ENCODE measurements at places on chromosomes 16 and 17. TPM values are rescaled to one million over a fixed set of nuclear protein-coding genes. Genes with fewer than 3 reads are reported as not detected.

RASD1 gene
- 39.2 TPM for total RNA-seq

SOX9 gene
- 5.4 TPM for total RNA-seq

DNA sequence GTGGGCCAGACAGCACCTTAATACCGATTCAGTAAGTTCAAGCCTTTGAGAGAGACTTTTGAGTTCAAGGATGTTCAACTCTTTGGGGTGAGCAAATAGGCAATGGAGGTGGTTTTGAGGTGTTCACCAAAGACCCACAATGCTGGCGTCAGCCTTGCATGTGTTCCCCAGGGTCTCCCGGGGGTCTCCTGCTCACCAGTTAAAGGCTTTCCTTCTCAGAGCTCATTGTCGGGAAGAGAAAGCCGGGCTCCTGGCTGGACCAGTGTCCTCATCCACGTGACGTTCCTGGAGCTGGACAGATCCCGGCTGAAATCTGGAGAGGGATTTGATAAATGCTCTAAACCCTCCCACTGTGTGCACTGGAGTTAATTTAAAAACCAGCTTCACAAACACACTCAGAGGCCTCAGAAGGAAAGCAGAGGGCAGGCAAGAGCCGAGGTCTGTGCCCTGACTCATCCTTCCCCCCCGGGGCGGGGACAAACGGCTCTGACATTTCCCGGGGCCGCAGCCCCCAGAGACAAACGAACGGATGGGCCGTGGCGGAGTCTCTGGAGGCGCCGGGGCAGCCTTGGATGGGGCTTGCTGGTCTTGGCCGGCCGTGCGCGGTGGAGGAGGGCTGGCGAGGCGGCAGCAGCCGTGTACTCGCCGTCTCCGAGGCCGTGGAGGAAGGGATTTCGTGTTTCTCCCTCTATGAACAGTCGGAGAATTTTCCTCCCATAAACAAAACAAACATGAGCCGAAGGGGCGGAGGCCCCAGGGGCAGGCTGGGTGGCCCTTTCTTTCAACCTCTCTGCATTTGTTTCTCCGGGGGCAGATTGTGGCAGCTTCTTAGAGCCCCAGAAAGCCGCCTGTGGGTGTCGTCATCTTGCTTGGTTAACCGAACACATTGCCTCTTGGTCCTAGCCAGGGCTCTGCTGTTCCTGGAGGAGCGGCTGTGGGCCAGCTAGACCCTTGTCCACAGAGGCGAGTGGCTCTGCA, 94.2 kb downstream of the NTN1 start:
- DNase-seq: peak; percentile 64

DNA sequence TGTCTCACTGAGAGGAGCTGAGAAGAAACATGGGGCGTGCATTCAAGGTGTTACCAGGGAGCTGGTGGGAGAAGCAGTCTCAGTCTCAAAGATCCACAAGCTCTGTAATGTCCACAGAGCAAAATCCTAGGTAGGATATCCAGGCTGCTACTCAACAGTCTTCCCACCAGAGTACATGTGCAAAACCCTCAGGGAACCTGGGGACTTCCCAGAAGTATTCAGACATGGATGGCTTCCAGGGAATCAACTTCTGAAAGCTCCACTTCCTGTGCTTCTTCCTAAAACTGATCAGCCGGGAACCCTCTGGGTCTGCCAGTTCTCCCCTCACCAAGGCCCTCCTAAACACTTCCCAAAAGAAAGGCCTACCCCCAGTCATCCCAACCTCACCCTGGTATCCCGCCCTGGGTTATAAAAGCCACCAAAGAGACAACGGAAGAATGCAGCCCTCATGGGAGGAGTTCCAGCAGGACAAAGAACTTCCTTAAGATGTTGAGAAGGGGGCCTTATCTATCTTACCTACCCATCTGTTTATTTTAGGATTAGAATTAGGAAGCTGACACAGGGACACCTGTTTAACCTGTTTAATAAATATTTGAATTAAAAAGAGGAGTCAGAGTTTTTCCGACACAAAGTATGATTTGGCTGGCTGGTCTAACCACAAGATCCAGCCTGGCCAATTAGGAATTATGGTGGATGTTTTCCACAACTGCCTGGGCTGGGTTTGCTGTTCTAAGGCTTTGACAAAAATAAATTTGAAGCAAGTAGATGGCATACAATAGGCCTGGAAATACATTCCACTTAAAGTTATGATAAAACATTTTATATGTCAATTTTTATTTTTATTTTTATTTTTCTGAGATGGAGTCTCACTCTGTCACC, 37.0 kb downstream of the CUEDC1 start:
- no peak for DNase-seq

DNA sequence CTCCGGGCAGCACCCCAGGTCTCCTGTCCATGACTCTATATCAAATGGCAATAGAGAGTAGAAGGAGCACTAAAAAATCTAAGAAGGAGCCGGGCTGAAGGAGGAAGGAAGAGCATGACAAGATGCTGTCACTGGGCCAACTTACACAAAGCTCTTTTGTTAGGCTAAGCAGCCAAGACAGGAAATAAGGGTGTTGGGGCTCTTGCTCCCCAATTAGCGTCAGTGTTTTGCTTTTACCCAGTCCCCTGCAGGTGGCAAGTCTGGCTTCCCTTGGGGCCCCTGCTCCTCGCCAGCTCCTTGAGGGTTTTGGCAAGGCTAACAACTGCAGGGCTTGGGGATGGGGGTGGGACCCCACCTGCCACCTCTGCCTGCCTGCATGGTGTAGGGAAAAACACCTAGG, 120.5 kb downstream of the CCT6B start:
- no peak for DNase-seq

TMEM97 gene
- total RNA-seq: 64.4 TPM

- peak; percentile 93 for DNase-seq
These were observed 1.5 kb downstream of the CLDN7 start for GRCh38 chr17:7260651-7261378.

KRTAP2-3 gene
- not detected for total RNA-seq

CLCN7 gene
- total RNA-seq: 138 TPM

SALL1 gene
- total RNA-seq: not detected

SERPINF2 gene
- total RNA-seq: 21.6 TPM

GRCh38 chr17:50330151-50330775, 15.7 kb upstream of the XYLT2 start:
- DNase-seq: no peak

GRCh38 chr17:27512031-27512430, 55.8 kb downstream of the KSR1 start:
- no peak for DNase-seq

Data from upper lobe of right lung (tissue), 1 donor.